ENCODE measurements at places on chromosomes 3 and 15.

GRCh38 chr3:64651741-64652241, 36.0 kb downstream of the ADAMTS9 start:
- DNase-seq = no peak

GRCh38 chr15:75677465-75678323, 30.0 kb downstream of the SNX33 start:
- DNase-seq = no peak

- no peak for DNase-seq
These were observed 177.5 kb downstream of the OXSM start for GRCh38 chr3:25967385-25967784.

DNA sequence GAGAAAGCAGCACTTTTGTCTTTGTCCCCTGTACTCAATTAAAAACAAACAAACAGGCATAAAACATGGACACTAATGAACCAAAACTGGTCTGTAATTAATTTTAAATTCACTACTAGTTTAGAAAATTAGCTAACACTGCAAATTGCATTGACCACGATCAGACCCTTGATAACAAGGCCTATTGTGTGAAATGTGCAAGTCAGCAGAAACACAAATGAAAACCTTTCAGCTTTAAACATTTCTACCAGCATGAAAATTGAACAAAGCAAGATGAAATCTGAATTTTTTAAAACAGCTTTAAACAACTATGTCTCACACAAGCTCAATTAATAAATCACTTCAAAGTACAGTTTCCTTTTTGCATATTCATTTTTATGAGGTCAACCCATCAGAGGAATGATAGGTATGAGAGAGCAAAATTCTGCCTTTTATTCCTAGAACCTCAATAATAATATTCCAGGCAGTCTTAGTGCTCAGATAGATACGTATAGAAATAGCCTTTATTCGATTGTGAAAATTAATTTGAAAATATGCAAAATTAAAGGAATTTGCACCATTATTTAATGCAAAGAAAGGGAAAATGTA, 27.0 kb upstream of the CHMP2B start:
- DNase-seq = no peak

GRCh38 chr3:128498127-128498626, 5.2 kb upstream of the GATA2 start:
- no peak for DNase-seq

DNA sequence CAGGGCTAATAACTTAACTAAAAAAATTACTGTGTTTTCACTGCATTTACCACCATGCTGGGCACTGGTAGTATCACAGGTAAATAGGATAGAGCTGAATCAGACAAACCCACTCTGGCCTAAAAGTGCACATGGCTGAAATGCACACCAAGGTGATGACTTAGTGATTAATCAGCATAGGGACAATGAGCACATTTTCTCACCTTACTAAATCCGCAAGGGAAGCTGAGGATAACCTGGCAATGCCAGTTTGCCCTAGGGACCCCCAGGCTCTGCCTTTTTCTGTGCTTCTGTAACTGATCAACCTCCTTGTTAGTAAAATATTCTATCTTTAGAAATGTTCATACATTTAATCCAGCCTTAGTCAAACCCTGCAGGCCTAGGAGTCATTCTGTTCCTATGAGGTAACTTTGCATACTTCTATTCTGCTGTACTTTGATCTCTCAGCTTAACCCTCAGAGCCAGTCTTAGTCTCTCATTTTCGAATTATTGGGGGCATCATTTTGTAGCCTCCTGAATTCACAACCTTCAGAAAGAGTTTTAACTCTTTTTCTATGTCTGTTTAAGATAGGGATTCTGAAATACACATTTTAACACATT, 562.9 kb upstream of the KCNMB2 start:
- DNase-seq = no peak

DNA sequence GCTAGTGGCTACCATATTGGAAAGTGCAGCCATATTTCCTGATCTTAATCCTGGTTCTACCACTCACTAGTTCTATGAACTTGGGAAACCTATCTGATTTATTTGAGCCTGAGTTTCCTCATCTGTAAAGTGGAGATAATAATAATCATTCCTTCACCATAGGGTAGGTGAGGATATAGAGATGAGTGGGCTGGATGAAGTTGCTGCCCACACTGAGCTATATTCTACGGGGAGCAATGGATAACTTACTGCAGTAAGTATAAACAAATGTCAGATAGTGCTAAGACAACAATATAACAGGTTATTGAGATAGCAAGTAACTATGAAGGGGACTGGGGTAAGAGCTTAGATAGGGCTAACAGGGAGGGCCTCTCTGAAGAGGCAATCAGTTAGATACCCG, 251.5 kb upstream of the ADAMTS9 start:
- DNase-seq = no peak

DNA sequence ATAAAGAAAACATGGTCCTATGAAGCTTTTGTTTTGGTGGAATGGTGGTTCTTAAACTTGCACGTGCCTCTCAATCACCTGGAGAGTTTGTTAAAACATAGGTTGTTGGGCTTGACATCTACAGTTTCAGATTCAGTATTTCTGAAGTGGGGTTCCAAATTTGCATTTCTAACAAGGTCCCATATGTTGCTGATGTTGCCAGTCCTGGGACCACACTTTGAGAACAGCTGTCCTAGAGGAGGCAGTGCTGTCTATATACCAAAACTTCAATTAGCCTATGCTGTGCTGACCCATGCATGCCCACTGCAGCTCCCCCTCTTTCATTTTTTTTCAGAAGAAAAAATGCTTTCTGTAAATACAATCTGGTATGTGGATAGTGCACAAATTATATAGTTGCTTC, 31.3 kb downstream of the ALCAM start:
- no peak for DNase-seq

DNA sequence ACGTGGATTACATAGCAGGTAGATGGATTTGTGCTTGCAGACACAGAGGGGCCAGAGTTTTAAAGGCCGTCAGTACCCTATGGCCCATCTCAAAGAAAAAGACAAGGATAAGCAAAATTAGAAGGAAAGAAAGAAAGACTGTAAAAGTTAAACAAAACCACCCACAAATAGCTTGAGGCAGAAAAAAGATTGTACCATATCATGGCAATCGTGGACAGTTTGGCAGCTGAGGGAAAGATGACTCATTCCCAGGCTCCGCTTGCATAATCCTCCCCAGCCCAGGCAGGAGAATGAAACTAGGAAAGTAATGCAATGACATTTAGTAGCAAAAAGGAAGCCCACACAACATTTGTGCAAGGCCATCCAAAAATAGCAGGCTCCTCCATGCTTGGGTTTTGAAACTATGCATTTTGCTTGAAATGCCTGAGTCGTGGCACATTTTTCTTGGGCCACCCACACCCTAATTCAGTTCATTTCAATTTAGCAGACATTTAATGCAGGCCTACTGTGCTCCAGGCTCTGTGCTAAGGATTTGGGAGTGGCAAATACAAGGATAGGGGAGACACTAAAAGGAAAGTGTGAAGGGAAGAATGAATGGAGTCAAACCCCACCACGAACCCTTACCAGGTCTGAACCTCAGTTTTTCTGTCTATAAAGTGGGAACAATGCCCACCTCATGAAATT, 40.9 kb upstream of the SMAD3 start:
- DNase-seq = peak; percentile 63

GRCh38 chr15:70474471-70475406, 288.6 kb downstream of the UACA start:
- no peak for DNase-seq

GRCh38 chr3:129594907-129595390, 11.5 kb downstream of the PLXND1 start:
- no peak for DNase-seq

DNA sequence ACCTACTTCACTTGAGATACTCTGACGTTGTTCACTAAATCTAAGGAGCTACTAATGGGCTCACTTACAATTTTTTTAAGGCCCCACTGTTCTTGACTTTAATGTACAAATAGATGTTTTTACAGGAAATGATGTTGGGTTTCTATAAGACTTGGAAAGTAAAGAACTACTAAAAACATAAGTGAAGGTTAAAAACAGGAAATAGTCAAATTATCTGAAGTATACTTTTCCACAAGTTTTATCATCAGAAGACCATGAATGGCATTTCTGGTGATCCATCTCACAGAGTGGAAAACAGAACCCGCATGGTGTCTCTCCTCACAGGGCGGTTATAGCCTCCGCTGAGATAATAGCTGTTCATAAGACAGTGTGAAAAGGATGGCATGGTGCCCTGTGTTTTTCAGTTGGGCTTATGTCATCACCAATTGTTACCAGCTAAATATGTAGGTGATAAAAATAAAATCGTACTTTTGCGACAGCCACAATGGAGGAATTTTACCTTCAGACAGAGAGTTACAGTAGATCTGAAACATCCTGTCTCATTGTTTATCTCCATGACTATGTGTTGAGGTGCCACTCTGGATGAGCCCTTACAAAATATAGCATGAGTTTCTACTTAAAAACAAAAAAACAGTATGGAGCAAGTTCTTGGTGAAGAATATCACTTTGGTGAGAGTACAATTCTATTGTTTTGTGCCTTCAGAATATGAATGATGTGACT, 462.4 kb downstream of the RAP2B start:
- no peak for DNase-seq

- no peak for DNase-seq
These were observed 41.1 kb upstream of the UBE2E2 start for GRCh38 chr3:23161896-23162570.

DNA sequence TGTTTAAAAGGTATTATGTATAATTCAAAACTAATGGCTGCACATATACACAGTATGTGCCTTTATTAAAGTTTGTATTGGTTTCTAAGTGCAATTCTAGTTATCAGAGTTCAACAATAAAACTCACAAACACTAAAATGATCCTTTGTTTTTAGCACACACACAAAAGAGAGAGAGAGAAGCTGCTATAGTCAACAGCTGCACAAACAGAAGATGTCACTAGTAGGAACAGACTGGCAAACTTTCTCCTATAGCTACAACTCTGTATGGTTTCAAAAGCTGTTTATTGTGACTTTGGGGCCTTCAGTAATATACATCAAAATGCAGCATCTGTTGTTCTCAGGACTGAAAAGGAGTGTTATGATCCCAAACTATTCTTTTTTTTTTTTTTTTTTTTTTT, 6.1 kb downstream of the SECISBP2L start:
- no peak for DNase-seq

DNA sequence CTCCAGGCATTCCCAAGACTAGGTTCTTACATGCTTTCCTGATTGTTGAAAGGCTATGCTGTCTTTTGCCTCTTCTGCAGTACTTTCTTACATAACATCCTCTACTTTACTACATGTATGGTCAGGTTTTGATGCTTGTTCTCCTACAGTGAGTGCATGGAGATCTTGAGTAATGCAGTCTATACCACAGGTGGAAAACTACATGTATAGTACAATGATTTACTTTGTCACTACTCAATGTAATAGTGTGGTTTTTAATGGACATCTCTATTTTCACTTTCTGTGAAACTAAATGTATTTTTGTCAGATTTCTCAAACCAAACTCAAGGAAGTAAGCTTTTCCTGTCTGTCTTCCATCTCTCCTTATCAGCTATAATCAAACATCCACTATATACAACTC, 657.0 kb downstream of the TUSC7 start:
- DNase-seq = no peak

- no peak for DNase-seq
These were observed 276.2 kb upstream of the SGO1 start for GRCh38 chr3:20462226-20462625.

DNA sequence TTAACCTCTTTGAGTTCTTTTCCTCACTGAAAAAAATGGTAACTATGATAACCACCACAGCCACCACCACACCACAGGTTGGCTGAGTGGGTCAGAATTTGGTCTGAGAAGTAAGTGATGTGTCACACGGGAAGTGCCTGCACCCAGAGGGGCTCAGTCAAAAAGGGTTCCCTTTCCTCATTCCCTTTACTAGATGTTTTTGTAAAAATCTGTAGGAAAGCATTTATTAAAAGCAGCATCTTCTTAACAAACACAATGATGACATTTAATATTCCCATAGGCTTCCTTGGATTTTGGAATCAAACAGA, 23.2 kb downstream of the CFAP92 start:
- DNase-seq = no peak

DNA sequence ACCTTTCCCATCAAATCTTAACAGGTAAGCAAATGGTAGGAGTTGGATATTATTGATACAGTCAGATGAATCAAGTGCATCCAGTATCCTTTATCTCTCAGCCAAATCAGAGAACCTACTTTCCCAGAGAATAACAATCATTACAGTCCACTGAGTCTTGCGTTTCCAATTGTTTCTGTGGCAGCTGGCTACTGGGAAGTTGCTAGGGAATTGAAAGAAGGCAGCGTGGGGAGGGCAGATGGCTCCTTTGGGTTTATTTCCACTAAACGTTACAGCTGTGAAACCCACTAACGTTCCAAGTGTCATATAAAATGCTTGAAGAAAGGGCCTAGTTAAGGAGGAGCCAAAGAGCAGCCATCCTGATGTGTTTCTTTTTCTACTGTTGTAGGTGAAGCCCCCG, 78.4 kb downstream of the WDR72 start:
- DNase-seq = no peak

- no peak for DNase-seq
These were observed 70.1 kb upstream of the GLCE start for GRCh38 chr15:69090197-69090948.

DNA sequence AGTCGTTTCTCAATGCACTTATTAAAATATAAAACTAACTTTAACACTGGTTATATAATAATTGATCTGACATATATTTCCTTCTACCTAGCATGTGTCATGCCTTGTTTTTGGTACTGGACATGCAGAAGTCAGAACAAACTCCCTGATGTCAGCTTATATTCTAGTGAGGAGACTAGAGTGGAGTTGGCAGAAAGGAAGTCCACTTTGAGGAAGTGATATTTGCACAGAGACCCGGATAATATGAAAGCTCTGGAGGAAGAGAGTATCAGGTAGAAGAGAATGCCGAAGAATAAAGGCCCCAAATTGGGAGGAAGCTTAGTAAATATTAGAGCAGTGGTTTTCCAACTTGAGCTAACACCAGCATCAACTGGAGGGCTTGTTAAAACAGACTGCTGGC, 24.6 kb upstream of the ZNF280D start:
- no peak for DNase-seq

GRCh38 chr15:45112591-45113379, 1.2 kb downstream of the DUOX2 start:
- no peak for DNase-seq

DNA sequence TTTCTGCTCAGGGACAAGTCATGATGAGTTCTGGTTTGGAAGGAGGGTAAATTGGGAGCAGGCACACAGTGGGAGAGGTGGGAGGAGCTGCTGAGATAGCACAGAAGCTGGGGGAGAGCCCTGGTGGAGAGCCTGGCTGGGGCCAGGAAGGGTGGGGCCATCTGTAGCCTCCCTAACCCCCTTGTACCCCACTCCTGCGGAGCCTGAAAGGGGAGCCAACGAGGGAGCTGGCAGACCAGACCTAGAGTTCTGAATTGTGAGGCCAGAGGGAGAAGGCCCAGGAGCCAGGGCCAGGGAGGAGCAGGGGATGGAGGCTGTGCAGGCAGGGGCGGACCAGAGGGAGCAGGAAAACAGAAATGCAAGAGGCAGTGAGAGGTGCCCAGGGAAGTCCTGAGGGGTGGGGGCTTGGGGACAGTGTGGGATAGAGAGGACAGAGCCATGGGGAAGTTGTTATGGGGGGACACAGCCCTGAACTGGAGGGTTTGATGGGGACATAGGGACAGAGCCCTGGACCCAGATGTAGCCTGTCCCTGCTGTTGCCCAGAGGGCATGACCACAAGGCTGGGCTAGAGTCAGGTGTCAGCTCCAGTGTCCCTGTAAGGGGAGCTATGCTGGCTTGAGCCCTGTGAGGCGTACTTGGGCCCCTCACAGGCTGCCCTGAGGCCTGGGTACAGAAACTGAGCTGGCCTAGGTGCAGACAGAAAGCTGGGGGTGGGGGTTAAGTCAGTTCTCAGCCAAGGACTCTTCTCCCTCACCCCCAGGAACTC, 1.2 kb downstream of the TMIE start:
- no peak for DNase-seq
